ENCODE measurements at places on chromosomes 6 and 20.

- peak; percentile 55 for DNase-seq
Observed at GRCh38 chr20:34522969-34523871, 7.0 kb downstream of the DYNLRB1 start.

GRCh38 chr6:136284909-136285308 lies 4.7 kb downstream of the BCLAF1 start:
- no peak for DNase-seq

GRCh38 chr6:85580118-85580877 lies 13.4 kb downstream of the SNX14 start:
- no peak for DNase-seq

DNA sequence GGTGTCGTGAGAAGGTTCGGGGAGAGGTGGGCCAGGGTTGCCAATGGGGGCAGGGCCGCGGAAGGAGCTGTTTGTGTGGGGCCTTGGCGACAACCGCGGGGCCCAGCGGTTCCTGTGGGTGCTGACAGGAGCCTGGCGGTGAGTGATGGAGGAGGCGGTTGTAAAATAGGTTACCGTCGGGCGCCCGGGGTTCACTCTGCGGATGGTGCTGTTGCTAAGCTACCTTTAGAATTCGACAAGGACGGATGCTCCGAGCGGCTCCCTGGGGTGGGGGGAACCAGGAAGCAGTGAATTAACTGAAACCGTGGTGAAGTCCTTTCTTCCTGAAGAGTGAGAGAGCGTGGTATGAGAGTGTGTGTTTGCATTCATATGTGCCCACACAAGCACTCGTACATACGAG lies 61.7 kb downstream of the CDH22 start:
- no peak for DNase-seq

DNA sequence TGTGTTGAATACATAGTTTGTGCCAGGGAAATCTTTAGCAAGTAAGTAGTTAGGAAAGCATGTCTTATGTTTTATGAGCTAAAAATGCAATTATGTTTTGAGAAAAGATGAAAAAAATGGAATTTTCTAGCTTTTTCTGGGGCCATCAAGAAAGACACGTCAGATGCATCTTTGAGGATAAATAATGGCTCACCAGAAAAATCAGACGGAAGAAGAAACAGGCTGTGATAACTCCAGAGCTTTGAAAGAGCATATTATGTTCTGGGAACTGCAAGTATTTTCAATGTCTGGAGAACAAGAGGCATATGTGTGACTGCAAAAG lies 173.7 kb downstream of the CLVS2 start:
- no peak for DNase-seq

GRCh38 chr20:51696304-51697071 lies 71.7 kb downstream of the ATP9A start:
- DNase-seq = no peak

DNA sequence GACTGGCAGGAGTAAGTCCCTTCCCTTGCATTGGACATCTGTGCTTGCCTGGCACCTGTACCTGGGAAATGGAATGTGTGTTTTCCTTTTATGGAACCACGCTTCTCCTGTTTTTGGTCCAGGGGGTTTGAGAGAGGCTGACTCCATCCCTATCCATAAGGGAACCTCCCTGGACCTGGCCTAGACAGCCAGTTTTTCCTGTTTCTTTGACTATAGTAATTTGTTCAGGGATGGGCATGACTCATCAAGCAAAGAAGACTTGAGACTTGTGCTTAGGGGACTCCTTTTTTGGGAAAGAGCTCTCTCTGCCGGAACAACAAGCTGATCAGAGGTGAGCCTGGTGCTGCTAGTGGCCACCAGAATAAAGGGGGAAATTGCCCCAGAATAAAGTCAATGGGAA lies 393.8 kb downstream of the CDH26 start:
- no peak for DNase-seq

- no peak for DNase-seq
Observed at GRCh38 chr20:21373436-21373835, 23.9 kb downstream of the NKX2-4 start.

DNA sequence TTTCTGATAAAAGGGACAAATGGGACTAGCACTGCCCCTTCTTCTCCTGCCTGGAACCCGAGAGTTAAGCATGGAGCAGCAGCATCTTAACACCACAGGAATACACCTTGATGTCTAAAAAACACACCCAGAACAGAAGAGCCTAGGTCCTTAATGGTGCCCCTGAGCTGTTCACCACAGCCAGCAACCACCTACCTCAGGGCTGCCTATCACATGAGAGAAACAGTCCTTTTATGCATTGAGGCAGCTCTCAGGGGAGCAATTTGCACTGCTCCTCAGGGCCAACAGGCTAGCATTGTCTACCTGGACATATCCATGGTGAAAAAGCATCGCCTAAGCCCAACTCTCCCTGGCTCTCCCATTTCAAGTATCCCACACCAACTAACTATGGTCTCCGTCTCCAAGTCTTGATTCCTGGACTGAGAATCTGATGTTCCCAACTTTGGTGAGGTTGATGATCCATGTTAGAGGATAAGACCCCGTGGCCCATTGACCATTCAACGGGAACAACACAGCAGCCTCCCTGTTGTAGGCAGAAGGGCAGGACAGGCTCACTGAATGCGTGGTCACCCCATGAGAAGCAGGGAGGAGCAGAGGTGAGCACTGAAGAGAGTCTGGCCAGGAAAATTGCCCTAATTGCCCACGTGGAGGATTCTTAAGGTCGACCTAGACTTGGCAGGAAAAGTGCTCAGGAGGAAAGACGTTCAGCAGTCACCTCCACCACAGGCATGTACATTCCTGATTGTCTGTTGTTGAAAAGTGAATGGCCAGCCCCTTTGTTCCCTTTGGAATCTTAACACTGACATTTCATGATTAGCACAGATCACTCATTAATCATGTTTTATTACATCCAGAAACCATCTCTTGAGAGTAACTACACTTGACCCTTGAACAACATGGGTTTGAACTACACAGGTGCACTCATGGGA lies 4.2 kb upstream of the APMAP start:
- DNase-seq = no peak

GRCh38 chr6:119480961-119481497 lies 131.5 kb upstream of the MAN1A1 start:
- DNase-seq = no peak

DNA sequence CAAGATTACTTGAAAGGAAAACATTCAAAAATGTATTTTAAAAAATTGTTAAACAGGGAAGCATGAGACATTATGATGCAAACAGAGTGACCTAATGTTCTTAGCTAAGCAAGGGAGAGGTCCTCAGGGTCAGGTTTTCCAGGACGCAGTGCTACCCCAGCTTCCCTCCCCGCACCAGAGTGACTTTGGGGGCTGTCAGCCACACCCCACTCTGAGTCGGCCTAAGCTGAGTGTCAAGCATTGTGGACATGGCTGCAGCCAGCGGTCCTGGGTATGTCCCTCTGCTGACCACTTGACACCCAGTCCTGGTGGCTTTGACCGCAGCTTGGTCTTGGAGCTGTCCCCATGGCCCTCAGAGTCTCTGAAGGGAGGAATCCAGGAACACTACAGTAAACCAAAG lies 54.9 kb upstream of the CD93 start:
- no peak for DNase-seq

DNA sequence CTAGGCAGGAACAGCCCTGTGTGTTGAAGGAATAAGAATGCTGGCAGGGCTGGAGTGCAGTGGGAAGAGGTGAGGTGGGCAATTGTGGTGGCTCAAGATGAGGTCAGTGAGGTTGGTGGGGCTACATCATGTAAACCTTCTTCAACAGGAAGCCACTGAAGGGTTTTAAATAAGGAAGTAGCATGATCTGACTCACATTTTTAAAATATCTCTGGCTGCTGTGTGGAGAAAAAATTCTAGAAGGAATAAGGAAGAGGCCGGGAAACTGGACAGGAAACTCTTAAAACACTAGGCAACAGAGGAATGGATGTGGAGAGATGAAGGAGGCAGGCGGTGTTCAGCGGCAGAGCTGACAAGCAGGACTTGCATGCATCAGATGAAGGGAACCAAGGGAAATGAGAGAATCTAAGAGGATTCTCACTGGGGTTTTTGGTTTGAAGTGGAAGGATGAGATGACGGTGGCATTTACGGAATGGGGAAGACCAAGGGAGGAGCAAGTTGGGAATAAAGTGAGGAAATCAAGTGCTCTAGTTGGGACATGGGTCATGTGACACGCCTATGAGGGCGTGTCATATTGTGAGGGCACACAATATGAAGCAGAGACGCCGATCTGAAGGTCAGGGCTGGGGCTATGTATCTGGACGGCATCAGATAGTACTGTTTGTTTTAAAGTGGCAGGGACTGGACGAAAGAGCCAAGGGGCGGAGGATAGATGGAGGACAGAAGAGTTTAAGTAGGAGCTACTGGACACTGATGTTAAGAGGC lies 18.2 kb downstream of the TMEM242 start:
- DNase-seq = no peak

GRCh38 chr6:92777146-92777740 lies 642.1 kb downstream of the EPHA7 start:
- DNase-seq = no peak
